Thymus (tissue), 14 donors: ENCODE measurements at places on chromosomes 2 and 18. TPM values are rescaled to one million over a fixed set of nuclear protein-coding genes. Genes with fewer than 3 reads are reported as not detected.

GKN1 gene
- 11.5 TPM for polyA plus RNA-seq

GRCh38 chr2:150167711-150168110 lies 319.8 kb downstream of the RND3 start:
- DNase-seq, result no peak

- DNase-seq, result no peak
Measured at GRCh38 chr18:34738175-34738894, 28.2 kb downstream of the DTNA start.

ASB3 gene
- 25.1 TPM for polyA plus RNA-seq

DNPEP gene
- polyA plus RNA-seq, result 105 TPM

DNA sequence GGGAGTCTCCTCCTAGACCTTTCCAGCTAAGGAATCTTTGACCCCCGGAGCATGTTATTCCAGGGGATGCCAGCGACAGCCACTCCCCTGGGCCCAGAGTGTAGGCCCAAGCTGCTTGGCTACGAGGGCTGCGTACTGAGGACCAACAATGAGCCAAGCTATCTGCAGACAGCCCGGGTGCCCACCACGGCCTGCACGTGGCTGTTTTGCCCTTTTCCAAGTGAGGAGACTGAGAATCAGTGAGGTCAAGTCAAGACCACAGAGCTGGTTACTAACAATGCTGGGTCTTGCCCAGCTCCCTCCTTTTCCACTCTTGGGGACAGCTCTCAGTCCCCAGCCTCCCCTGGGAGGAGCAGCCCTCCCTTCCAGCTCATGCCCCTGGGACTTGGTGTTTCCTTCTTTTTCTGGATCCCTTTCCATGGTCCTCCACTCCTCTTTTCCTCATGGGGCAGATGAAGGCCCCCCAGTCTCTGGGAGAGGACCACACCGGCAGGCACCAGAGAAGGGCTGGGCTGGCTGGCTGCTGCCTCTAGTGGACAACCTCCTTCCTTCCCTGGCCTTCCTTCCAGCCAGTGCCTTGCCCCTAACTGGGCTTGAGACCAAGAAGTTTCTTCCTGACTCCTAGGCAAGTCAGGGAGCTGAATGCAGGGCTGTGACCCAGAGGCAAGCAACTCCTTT lies 550 bp upstream of the MALL start:
- no peak for DNase-seq

NEDD4L gene
- 11.8 TPM for polyA plus RNA-seq

DNA sequence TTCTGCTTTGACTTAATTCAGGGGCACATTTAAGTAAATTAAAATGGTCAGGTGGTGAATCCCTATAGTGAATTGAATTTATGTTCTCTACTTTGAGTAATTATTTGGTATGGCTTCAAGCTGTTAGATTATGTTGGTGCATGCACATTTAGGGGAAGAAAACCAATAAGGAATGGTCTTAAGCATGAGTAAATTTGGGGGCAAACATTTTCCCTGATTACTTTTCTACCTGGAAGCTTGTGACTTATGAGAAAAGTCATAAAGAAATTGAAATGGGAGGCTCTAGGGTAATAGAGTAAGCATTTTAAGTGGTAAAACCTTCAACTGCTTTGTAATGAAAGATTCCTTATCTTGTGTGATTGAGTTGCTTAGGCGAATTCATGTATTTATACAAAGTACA lies 112.5 kb downstream of the MYO1B start:
- no peak for DNase-seq
